ENCODE measurements at places on chromosomes 6 and 20.

DNA sequence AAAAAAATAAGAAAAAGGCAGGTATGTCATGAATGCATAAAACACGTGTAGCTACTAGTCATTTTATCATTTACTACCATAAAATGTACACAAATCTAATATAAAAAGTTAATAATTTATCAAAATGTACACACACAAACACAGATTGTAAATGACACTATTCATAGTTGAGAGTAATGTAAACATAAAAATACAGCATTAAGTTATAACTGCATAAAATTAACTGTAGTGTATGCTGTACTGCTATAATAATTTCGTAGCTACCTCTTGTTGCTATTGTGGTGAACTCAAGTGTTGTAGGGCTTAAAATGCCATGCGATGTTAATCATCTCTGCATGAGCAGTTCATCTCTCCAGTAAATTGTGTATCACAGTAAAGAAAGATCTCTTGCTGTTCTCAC lies 170.0 kb downstream of the MRPL14 start:
- no peak for DNase-seq

- no peak for DNase-seq
These were observed 214.9 kb downstream of the LY86 start for GRCh38 chr6:6803180-6803977.

DNA sequence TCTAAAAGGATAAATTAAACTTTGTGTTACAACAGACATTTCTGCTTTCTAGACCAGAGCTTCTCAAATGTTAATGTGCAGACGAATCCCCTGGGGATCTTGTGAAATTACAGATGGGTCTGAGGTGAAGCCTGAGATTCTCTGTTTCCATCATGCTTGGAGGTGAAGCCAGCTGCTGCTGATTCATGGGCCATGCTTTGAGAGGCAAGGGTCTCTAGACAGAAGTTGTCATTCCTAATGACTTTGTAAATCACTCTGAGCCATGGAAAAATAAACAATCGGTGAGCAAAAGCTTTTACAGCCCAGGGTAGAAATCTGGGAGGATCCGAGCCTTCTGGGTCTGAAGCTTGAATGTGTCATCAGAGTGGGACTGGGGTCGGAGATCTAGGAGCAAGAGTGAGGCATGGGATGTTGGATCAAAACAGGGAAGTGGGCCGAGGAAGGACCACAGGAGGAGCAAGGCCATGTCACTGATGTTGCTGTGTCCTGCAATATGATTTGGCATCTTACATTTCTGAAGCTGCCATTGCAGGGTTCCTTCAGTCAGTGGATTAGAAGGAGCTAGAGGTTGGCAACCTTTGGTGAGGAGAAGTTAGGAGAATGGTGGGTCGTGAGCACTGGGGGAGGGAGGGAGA lies 77.3 kb downstream of the TRMT11 start:
- no peak for DNase-seq

GRCh38 chr6:56842686-56843475 lies 112.0 kb upstream of the BEND6 start:
- no peak for DNase-seq

DNA sequence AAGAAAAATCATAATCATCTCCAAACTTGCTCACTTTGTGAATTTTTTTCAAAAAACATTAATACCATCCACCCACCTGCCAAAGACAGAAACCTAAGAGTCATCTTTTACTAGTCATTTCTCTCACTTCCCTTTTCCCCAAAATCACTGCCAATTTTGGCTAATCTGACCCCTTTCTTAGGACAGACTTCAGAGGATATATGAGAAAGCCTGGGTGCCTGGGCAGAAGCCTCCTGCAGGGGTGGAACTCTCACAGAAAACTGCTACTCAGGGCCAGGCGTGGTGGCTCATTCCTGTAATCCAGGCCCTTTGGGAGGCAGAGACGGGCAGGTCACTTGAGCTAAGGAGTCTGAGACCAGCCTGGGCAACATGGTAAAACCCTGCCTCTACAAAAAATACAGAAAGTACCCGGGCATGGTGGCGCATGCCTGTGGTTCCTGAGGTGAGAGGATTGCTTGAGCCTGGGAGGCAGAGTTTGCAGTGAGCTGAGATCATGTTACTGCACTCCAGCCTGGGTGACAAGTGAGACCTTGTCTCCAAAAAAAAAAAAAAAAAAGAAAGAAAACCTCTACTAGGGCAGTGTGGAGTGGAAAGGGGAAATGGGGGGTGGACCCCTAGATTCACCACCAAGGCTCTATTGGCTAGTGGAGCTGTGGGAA lies 3.8 kb downstream of the DEK start:
- no peak for DNase-seq
